ENCODE measurements at places on chromosomes 12 and 14.

DNA sequence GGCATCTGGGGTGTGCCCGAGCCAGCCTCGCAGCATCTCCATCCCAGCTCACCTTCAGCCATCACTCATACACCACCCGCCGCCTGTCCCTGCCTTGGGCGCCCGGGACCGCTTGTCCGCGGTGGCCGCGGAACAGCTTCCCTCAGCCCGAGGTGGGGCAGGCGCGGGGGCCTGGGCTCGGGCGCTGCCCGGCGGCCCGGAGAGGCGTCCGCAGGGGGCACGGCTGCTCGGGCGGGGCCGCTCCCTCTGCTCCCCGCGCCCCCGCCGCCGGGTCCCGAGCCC lies 430 bp downstream of the SLC41A2 start:
- DNase-seq = no peak

- no peak for DNase-seq
These were observed 272 bp downstream of the HECTD1 start for GRCh38 chr14:31207287-31207754.

GRCh38 chr12:52207106-52207505 lies 15.3 kb upstream of the KRT80 start:
- DNase-seq = no peak

DNA sequence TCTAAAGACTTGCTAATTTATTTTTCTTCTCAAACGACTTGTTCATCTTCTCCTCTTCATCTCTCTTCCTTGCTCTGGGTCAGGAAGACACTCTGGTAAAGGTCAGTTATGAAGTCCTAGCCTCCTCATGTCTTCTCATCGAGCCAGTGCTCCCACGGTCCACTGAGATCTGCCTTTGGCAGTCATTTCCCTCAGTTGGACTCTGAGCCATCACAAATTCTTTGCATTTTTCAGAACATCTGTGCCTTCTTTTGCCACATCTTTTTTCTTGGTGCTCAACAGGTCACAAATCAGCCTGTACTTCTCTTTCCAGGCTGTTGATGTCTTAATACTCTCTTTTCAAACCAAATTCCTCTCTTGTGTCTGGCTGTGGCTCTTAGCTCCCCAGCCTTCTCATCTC lies 49.7 kb downstream of the IGF1 start:
- no peak for DNase-seq

GRCh38 chr12:53171725-53172329 lies 8.7 kb upstream of the ZNF740 start:
- DNase-seq = no peak

GRCh38 chr12:4431436-4431835 lies 14.2 kb downstream of the FGF6 start:
- no peak for DNase-seq

GRCh38 chr12:127282786-127283565 lies 984.0 kb upstream of the TMEM132C start:
- DNase-seq = no peak

GRCh38 chr12:92156139-92156538 lies 10.5 kb upstream of the BTG1 start:
- no peak for DNase-seq

- no peak for DNase-seq
These were observed 430.1 kb downstream of the AEBP2 start for GRCh38 chr12:19869413-19869812.

DNA sequence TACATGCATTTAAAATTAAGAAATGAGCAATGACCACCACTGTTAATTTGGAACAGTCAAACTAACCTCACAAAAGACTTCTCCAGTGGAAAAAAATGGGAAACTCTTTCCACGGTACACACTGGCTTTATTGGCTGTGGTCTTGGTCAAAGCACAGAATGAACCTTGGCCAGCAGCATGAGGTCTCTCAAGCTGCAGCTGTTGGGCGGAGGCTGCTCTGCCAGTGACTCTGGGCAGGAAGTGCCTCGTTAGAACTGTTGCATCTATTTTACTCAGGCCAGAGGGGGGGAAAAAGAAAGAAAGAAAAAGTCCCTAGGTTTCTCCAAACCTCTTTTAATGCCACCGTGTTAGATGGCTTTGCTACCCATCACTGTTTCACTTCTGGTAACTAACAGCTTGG lies 279.8 kb upstream of the DIO2 start:
- DNase-seq = peak; percentile 78

GRCh38 chr12:131102991-131103668 lies 149.4 kb downstream of the ADGRD1 start:
- peak; percentile 64 for DNase-seq

DNA sequence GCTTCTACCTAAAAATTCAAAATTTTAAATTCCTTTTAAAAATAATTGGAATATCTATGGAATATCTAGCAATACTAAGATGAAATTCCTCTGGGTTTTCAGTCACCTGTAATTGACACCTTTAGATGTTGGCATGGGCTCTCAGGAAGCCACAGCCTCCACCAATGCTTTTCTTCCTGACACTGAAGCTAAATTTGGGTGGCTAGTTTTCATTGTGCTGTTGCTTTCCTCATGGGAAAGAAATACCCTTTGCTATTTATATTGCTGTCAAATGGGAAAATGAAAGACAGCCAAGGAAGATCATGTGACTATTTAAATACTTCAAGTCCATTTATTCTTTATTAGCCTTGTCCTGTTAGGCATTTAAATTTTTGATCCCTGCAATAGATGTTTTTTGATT lies 313.0 kb downstream of the NAV3 start:
- no peak for DNase-seq

- no peak for DNase-seq
These were observed 274.2 kb upstream of the E2F7 start for GRCh38 chr12:77339610-77340009.

- DNase-seq = no peak
These were observed 33.7 kb upstream of the ALG10B start for GRCh38 chr12:38282886-38283285.

- DNase-seq = no peak
These were observed 56.9 kb downstream of the TMTC1 start for GRCh38 chr12:29726741-29727348.

GRCh38 chr14:94049625-94050023 lies 23.5 kb downstream of the OTUB2 start:
- no peak for DNase-seq

- DNase-seq = peak; percentile 56
These were observed 22.6 kb upstream of the KIF26A start for GRCh38 chr14:104115691-104116287.

DNA sequence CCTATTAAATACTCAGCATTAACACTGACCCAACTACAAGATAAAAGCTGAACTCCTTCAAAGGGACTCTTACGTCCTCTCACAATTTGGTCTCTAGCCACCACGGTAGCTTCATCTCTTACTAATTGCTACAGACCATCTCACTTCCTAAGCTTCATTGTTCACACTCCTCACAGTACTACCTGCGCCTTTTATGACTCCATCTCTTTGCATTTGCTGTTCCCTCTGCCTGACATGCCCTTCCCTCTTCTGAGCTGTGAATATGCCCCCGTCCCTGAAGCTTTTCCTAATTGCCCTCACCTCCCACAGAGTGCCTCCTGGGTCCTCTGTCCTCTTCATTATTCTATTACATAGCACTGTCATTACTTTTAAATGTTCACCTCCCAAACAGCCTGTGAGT lies 2.5 kb downstream of the EEA1 start:
- DNase-seq = no peak

- DNase-seq = no peak
These were observed 24.2 kb upstream of the FAM222A start for GRCh38 chr12:109689426-109689825.

- DNase-seq = no peak
These were observed 37.7 kb downstream of the CALM1 start for GRCh38 chr14:90434370-90435020.

- DNase-seq = no peak
These were observed 22.7 kb upstream of the EID3 start for GRCh38 chr12:104280717-104281458.

DNA sequence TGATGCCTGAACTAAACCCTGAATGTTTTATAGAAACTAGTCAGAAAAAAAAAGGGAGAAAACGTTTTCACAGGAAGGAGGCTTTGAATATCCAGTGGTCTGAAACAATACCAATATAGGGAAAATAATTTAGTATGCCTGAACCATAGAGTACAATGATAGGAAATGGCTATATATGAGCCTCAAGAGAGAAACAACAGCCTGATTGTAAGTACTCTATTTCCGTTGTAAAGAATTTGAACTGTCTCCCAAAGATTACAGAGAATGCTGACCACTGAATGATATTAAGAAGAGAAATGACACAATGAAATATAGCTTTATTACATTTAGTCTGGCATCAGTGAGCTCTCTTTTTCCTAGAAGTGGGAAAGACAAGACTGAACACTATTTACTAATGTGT lies 5.5 kb upstream of the GABARAPL1 start:
- no peak for DNase-seq

- DNase-seq = no peak
These were observed 3.2 kb upstream of the HDAC7 start for GRCh38 chr12:47822863-47823262.

DNA sequence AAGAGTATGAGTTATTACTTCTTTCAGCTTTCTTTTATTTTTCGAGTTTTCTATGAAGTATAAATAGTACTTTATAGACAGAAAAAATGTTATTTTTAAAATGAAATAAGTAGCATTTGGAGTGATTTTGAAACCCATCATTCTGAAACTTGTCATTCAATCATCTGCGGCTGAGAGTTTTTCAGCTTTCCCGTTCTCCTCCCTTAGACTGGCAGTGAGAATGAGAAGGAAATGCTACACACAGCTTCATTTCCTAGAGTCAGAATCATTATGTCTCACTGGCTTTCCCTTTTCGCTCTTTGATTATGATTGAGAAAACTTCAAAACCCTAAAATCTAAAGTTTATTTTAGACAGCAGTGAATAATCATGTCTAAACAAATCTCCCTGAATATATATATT lies 33.7 kb upstream of the GNPNAT1 start:
- no peak for DNase-seq

- DNase-seq = no peak
These were observed 533.7 kb upstream of the SEL1L start for GRCh38 chr14:82067221-82067875.

DNA sequence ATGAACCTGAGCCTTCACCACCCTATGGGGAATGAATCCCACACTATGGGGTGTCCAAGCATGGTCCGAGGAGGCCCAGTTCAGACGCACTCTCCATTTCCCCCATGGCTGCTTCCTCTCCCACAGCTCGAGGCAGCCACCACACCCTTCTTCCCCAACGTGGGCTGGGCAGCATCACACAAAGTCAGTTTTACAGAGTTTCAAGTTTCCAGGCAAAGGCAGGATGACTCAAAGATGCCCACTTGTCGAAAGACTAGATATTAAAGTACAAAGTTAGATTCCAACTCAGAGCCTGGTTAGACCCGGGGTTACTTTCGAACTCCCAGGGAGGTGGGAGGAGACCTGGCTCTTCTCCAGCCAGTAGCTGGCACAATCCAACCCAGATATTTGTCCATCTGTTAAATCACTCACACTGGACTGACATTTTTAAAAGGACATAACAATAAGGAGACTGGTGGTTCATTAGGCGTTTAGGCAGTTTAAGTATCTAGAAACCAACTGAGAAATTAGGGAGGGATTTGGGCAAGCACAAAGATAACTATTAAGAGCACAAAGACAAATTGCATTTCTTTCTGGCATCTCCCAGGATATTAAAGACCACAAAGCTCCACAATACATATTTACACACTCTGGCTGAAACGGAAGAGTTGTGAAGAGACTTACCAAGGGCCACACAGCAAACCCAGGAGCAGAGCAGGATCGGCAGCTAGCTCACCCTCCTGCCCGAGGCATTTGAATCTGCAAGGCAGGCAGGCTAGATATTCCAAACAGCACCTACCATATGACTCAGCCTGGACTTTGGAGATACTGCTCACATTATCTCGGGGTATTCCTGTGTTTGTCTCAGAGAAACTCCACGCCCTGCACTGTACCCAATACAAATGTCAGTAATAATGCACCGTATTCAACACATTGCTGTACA lies 34.8 kb downstream of the TMCC3 start:
- DNase-seq = no peak

All from Right ventricle myocardium inferior (tissue), 1 donor.